WTC11 (cell line): ENCODE measurements at places on chromosomes 4 and X.

DNA sequence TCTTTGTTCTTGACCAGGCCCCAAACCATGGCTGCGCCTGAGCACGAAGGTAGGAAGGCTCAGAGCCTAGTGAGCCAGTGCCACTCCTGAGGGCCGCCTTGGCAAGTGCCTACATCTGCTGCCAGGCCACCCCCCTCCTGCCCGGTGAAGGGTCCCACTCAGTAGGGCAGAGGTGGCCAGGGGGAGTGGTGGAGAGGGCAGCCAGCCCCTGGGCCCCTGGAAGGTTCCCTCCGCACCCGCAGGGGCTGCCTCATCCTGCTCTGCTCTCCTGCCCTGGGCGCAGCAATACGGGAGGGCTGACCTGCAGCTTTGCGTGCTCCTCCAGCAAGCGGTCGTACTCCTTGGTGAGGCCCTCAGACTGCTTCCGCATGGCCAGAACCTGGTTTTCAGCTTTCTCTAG, 14.0 kb downstream of the SLC6A8 start:
- DNase-seq = no peak

DNA sequence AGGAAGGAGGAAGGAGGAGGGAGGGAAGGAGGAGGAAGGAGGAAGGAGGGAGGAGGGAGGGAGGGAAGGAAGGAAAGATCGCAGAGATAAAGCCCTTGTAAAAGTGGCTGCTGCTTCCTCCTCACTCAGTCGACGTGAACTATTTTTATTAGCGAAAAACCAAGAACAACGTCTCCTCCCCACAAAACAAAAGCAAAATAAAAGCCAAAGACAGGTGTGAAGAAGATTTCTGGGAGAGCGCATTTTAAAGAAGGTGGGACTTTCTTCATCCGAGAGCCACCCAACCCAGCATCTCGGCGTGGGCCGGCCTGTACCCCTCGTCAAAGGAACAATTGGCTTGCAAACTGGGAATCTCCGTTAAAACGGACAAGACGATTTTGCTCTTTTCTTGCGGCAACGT, 40.7 kb upstream of the ASMTL start:
- DNase-seq = no peak

DNA sequence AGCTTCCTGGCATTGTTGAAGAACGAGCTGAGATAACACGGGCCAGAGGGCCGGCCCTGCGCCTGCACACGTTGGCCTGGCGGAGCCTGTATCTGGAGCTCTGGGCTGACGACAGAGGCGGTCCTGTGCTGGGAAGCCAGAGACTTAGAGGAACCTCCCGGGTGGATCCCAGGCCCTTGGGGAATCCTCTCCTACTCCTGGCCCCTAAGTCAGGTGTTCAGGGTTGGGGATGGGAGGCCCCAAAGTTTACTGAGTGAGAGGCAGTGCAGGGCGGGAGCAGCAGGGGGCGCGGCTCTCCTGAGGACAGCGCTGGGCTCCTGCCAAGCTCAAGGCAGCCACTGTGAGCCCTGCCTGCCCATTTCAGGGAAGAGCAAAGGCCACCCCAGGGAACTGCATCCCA, 2.5 kb upstream of the HTRA3 start:
- peak; percentile 78 for DNase-seq

DNA sequence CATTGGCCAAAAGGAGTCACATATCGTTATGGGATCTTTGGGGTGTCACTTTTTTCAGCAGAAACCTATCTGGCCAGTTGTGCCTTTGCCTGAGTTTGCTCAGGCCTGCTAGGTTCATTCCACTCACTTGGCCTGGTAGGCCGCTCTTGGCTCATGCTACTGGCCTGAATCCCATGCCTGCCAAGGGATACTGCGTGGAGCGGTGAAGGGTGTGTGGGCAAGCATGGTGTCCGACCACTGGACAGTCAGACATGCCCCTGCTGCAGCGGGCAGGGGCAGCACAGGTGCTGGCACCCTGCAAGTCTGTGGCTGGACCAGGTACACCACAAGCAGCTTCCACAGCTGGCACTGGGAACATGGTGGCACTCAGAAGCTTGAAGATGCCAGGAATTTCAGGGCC, 11.3 kb upstream of the PPM1K start:
- DNase-seq = no peak

DNA sequence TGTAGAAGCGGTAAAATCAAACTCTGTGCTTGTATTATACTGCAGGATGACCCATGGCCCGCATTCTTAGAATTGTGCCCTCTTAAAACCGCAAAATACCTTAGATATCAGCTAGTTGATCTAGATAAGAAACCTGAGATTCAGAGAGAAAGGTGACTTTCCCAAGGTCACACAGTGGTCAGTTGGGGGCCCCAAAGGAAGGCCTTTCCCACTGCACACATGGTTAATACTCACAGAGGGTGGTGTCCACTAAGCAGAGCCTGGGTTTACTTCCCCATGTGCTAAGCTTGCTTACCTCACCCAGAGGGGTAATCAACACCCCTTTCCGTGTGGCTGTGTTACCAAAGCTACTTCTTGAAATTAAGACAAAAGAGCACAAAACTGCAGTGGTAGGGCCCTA, 66.3 kb downstream of the RBM47 start:
- no peak for DNase-seq

DNA sequence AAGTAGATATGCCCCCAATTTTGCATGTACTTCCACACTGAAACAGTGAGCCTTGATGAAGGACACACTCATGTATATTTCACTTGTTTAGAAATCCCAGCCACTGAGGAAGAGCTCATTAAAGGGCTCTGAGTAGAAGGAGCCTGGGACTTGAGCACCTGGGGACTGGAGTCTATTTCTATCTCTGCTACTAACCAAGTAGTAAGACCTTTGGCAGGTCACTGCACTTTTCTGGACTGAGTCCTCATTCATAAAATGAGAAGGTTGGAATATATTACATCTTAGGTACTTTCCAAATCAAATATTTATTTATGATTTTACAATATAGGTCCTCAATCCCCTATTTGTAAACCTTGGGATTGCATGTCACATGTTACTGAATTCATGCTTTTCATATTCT, 78.2 kb upstream of the C4orf54 start:
- DNase-seq = no peak

DNA sequence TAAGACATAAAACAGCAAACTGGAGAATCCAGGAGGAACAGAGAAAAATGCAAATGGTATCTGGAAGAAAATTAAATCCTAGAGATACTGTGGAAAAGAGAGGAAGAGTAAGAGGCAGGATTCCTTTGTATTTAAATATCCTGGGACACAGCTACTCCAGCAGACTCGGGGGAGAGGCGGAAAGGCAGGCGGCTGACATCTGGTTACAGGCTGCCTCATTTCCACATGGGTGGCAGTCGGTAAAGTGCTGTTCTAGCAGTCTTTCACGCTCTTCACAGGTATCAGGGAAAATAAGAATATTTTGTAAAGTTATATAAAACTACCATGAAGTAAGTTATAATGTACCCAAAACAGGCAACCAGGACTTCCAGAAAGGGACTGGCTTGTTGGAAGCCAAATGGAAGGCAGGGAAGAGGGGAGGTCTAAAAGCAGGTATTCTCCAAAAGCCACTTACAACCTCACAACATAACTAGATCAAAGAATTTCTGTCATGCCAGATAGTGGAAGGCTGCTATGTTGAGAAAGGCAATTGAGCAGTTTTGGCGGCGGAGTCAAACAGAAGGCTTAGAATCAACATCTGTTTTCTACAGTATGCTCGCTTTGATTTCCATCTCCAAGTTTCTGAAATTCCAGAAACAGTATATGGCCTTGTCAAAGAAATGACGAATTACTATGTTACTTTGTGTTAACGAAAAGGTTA, 1.3 kb upstream of the TIGD2 start:
- no peak for DNase-seq

DNA sequence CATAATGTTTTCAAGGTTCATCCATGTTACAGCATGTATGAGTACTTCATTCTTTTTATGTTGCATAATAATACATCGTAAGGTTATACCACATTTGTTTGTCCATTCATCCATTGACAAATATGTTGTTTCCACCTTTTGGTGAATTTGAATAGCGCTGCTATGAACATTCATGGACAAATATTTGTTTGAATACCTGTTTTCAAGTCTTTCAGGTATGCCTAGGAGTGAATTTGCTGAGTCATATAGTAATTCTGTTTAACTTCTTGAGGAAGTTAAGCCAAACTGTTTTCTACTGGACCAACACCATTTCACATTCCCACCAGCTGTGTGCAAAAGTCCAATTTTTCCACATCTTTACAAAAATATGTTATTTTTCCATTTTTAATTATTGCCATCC, 31.5 kb downstream of the IRS4 start:
- DNase-seq = no peak

DNA sequence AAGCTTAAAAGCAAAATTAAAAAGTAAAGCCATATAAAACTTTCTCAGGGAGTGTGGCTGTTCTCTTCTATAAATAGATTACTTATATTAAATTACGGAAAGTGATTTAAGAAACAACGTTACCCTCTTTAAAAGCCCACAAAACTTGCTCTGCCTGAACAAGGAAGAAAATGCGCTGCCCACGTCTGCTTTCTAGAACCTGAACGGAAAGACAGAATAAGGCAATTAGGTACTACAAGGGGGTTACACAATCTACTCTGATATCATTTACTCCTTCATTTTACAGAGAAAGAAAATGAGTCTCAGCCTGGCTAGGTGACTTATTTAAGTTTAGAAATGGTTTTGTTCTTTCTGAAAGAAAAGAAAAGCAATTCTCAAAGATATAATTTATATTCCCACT, 147.2 kb downstream of the RNF150 start:
- no peak for DNase-seq

GRCh38 chrX:11913001-11913400, 155.0 kb downstream of the MSL3 start:
- DNase-seq = no peak

- no peak for DNase-seq
Observed at GRCh38 chr4:173857828-173858227, 327.8 kb upstream of the HAND2 start.

GRCh38 chrX:45007598-45007997, 134.6 kb downstream of the KDM6A start:
- no peak for DNase-seq

GRCh38 chrX:9464435-9465371, at the start of gene TBL1X:
TSS of gene TBL1X (plus strand) at chrX:9465058. CDS start at chrX:9653587, 188,529 bp downstream.
- peak; percentile 37 for DNase-seq

DNA sequence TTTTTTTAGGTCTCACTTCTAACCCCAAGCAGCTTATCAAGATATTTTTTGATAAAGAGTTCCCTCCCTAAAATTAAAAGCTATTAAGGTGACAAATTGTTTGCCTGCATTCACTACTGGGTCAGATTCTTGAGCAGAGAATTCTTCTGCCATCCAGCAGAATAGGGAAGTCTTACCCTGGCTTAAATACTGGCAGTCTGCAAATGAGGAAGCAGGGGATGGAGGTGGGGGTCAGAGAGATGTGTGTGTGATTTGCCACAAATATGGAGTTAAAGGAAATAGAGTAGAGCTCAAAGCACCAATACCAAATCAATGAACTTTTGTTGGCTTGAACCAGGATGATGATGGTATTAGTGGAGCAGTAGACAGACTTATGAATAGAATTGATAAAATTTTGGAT, 122.2 kb downstream of the ANXA5 start:
- DNase-seq = no peak

- no peak for DNase-seq
Observed at GRCh38 chr4:89216866-89217265, 90.7 kb downstream of the GPRIN3 start.

DNA sequence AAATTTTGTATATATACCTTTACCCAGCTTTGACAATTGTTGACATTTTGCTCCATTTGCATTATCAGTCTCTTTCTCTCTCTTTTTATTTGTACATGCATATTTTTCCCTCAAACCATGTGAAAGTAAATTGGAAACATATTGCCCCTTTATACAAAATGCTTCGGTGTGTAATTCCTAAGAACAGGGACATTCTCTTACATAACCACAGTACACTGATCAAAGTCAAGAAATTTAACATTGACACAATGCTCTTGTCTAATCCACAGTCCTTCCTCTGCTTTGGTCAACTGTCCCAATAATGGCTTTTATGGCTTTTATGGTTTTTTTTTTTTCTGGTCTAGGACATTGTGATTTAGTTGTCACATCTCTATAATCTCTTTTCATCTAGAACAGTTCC, 9.5 kb upstream of the SMS start:
- no peak for DNase-seq

DNA sequence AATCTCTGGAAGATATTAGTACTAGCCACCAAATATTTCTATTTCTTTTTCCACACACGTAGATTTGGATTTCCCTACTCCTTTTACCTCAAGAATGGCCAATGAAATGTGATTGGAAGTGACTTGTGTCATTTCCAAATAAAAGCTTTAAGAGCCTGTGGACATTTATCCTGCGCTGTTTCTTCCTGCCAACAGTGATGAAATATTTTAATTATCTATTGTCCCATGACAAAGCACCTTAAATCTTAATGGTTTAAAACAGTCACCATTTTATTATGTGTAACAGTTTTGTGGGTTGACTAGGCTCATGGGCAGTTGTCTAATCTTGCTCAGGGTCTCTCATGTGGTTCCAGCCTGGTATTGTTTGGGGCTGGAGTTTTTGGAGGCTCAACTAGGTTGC, 3.5 kb upstream of the PGRMC2 start:
- DNase-seq = no peak

GRCh38 chr4:15410750-15411149, 17.1 kb upstream of the C1QTNF7 start:
- no peak for DNase-seq

DNA sequence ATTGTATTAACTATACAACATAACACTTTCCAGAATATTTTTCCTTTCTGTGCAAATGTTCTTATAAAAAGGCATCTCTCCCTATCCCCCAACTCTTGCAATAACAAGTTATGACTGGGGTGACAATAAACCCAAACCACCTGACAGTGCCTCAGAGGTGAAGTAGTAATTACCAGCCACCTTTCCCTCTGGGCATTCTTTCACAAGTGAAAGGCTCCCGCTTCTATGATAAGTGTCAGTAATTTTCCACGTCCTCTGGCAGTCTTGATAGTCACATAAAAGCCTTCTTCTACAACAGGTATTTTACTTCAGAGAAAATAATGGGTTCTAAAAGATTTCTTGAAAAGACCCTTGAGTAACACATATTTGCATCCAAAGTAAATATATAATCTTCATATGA, 82.7 kb downstream of the MANBA start:
- no peak for DNase-seq

DNA sequence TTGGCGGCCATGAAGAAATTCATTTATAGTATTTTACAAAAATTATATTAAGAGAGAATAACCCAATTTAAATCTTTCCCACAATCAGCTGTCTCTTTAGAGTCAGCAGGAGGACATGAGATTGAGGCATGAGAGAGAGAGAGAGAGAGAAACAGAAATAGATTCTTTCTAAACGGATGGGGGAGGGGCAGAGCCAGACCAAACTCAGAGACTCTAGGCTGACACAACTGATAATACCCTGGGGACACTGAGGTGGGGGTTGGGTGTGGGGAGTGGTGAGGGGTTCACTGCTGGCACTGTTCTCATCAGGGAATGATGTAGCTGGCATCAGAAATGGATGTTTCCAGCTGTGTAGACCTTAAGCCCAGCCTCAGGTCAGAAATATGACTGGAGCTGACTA, 20.5 kb upstream of the HOPX start:
- DNase-seq = no peak

- DNase-seq = peak; percentile 24
Observed at GRCh38 chr4:161320377-161320776, 843.4 kb downstream of the FSTL5 start.

- peak; percentile 75 for DNase-seq
Observed at GRCh38 chr4:133151691-133152329, 2.7 kb downstream of the PCDH10 start.
